ENCODE measurements at places on chromosomes 6 and 20. TPM values are rescaled to one million over a fixed set of nuclear protein-coding genes. Genes with fewer than 3 reads are reported as not detected.

The FAM50B gene
- 11.8 TPM for total RNA-seq

The METTL24 gene
- total RNA-seq: not detected

The RRAGD gene
- 3.1 TPM for total RNA-seq

The LST1 gene
- total RNA-seq: 0.20 TPM

The CFAP206 gene
- total RNA-seq: 0.20 TPM

The NTSR1 gene
- 0.15 TPM for total RNA-seq

The TNFAIP3 gene
- total RNA-seq: 7.6 TPM

The IYD gene
- total RNA-seq: not detected

The PPP1R14C gene
- not detected for total RNA-seq

The OTOR gene
- total RNA-seq: not detected

The PCK1 gene
- total RNA-seq: not detected

The PDYN gene
- total RNA-seq: not detected

The IFNGR1 gene
- total RNA-seq: 59.8 TPM

The ACTL10 gene
- 1.6 TPM for total RNA-seq

The NFATC2 gene
- 10.7 TPM for total RNA-seq

The C6orf52 gene
- not detected for total RNA-seq

The CDC5L gene
- total RNA-seq: 22.1 TPM

The BMP5 gene
- not detected for total RNA-seq

The NOX3 gene
- not detected for total RNA-seq

The NKX2-2 gene
- total RNA-seq: not detected

The HIVEP1 gene
- total RNA-seq: 20.1 TPM

The RPP40 gene
- total RNA-seq: 30.6 TPM

The FAM162B gene
- 0.44 TPM for total RNA-seq

The ITPR3 gene
- 94.1 TPM for total RNA-seq

The CDC25B gene
- 59.7 TPM for total RNA-seq

The PRND gene
- not detected for total RNA-seq

The MTFR2 gene
- total RNA-seq: 11.3 TPM

The RAD21L1 gene
- not detected for total RNA-seq

The HUS1B gene
- 1.2 TPM for total RNA-seq

The CYP21A2 gene
- not detected for total RNA-seq

The TBC1D22B gene
- 15.4 TPM for total RNA-seq

The RIPPLY2 gene
- not detected for total RNA-seq

The WFDC5 gene
- total RNA-seq: not detected

The PGC gene
- not detected for total RNA-seq

The TFAP2D gene
- not detected for total RNA-seq

The CARMIL1 gene
- 2.6 TPM for total RNA-seq

The TEAD3 gene
- total RNA-seq: 0.27 TPM

The ENPP4 gene
- total RNA-seq: 8.2 TPM

The OR2J3 gene
- total RNA-seq: not detected

The RIPOR3 gene
- not detected for total RNA-seq

The CD40 gene
- 10.9 TPM for total RNA-seq

The CDSN gene
- not detected for total RNA-seq

The NMBR gene
- total RNA-seq: not detected

The PARD6B gene
- total RNA-seq: under 0.01 TPM

The GGTLC1 gene
- not detected for total RNA-seq

The ECT2L gene
- total RNA-seq: not detected

The HLA-DPB1 gene
- total RNA-seq: 37.8 TPM

The SYTL3 gene
- 11.2 TPM for total RNA-seq

The RALGAPB gene
- total RNA-seq: 30.4 TPM

The DSN1 gene
- 32.4 TPM for total RNA-seq
